ENCODE measurements at places on chromosomes 6 and 20.

DNA sequence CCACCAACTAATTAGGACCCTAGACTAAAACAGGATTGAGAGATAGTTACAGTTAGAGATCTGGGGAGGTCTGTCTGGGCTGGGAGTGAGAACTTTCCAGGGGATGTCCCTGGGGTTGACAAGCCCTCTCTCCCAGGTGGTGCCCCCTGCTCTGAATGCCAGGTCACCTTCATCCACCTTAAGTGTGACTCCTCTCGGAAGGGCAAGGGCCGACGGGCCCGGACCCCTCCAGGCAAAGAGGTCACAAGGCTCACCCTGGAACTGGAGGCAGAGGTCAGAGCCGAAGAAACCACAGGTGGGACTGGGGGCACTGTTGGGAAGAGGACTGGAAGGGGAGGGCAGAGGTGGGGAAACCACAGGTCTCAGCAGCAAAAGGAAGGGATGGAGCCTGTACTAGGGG is 17.0 kb upstream of the ZNF76 start:
- no peak for DNase-seq

DNA sequence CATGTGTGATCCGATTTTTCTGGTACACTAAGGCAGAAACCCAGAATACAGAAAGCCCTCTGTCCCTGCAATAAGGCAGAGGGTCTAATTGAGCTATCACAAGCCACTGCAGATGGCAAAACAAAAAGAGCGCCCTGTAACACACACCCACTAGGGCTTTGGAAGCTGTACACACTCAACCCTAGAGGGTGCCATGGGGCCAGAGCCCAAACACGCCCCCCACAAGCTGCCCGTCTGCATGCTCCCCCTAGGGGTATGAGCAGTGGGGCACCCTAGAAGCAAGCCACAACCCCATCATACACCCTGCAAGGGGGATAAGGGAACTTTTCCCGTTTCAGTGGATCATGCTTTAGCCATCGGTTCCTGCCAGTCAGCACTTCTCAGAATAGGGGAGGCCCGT is 62.2 kb upstream of the PDE10A start:
- DNase-seq, result no peak

GRCh38 chr20:10288954-10289646 is 70.5 kb downstream of the SNAP25 start:
- no peak for DNase-seq

GRCh38 chr20:34445177-34446065 is 70.8 kb upstream of the DYNLRB1 start:
- no peak for DNase-seq

- no peak for DNase-seq
Measured at GRCh38 chr20:20266552-20266951, 101.4 kb upstream of the INSM1 start.

DNA sequence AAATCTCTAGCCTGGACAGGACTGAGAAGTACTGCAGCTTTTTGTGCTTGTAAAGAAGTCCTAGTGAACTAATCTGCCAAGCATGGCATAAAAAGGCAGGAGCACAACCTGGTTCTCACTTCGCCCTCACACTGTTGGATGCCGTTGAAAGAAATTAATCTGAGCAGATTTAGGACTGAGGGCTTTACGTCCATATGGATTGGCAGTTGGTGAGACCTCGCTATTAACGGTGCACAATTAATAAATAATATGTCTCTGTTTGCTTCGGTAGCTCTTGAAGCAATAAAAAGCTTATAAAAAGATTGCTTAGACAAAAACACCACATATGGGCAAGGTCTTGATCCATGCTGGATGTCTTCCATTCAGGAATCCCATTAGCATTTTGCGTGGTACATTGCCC is 185.6 kb upstream of the EPHA7 start:
- no peak for DNase-seq

DNA sequence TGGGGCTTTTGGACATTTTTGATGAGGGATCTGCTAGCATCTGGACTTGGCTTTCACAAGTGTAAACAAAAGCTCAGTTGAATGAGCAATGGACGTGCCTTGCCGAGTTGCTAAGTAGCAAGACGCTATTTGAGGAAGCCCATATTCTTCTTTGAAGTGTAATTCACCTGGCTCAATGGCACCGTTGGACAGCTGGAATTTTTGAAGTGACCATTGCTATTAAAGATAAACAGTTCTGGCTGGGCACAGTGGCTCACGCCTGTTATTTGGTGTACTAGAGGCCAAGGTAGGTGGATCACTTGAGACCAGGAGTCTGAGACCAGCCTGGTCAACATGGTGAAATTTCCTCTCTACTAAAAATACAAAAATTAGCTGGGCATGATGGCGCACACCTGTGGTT is 88.8 kb upstream of the SOX4 start:
- DNase-seq, result no peak

- DNase-seq, result no peak
Measured at GRCh38 chr6:152121910-152122309, 314.4 kb downstream of the ESR1 start.

GRCh38 chr6:91166271-91167046 is 579.6 kb upstream of the MAP3K7 start:
- no peak for DNase-seq

- no peak for DNase-seq
Measured at GRCh38 chr6:286681-287488, 5.4 kb upstream of the DUSP22 start.

DNA sequence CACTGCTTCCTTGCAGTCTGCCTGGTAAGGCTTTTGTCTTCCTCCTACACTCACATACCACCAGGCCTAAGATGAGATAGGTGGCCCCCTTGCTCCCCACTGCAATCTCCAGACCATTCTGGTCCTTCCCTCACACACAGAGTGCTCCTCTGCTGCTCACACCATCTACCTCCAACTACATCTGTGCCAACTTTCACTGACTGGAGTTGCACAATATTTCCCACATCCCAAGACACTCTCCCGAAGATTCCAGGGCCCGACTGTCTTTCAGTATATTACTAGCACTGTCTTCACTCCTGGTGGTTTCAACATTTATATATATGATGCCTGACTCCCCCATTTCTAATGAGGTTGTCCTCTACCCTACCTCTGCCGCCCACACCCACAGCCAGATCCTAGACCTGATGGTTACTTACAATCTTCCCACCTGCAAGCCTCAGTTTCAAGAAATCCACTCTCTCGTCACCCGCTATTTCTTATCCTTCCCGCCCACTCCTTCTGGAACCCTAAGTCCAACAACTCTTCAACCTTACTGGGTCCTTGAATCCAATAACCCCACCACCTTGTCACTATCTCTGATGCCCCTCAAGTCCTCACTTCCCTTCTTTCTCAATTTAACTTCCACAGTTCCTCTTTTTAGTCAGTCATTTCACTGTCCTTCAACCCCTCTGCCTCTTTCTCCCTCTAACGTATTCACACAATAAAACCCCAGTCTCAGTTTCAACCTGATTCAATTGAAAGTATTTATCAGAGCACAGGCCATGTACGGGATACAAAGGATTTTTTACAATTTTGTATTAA is 21.6 kb downstream of the RALGAPA2 start:
- no peak for DNase-seq

GRCh38 chr6:40330301-40330721 is 256.9 kb downstream of the LRFN2 start:
- no peak for DNase-seq

DNA sequence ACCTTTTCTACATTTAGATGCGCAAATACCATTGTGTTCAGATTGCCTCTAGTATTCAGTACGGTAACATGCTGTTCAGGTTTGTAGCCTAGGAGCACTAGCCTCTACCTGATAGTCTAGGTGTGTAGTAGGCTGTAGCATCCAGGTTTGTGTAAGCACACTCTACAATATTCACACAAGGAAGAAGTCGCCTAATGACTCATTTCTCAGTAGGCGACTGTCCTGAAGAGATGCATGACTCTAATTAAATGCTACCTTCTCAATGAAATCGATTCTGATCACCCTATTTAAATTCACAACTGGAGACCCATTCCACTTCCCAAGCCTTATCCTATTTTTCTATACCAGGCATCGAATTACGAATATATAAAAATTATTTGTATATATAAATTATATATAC is 1.3 kb downstream of the MCUR1 start:
- DNase-seq, result no peak

DNA sequence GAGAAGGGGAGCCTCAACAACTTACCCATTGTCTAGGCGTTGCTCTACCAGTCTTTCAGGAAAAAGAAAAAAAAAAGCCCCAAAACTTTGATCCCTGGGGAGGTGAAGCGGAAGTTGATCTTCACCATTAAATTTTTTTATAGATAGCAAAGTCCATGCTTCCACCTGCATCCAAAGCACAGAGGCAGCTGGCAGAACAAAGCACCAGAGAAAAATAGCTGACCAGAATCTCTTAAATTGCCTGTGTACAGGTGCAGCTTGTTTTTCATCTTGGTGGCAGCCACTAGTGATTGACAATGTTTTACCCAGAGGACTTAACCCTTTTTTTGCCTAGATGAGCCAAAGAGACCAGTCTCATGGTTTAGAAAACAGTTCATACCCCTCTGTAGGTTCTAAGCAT is 86.0 kb downstream of the MYB start:
- DNase-seq, result peak; percentile 75

GRCh38 chr6:166563805-166564204 is 22.7 kb downstream of the RAMACL start:
- DNase-seq, result no peak

All from NCI-H187 treated with DMSO at 0.1 percent for 48 hours (cell line).